ENCODE measurements at places on chromosomes 7 and 10.

DNA sequence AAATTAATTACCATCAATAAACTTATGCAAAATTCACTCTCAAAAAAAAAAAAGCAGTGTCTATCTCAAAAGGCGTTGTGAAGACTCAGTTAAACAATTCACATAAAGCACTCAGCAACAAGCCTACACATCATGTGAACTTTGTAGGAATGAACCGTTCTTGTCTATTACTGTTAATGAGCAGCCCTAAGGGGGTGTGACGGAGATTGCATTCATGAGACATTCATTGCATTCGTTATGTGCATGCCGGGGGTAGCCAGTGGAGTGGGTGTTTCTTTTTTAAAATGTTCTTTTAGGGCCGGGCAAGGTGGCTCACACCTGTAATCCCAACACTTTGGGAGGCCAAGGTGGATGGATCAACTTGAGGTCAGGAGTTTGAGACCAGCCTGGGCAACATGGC, 193.0 kb downstream of the PRPF18 start:
- no peak for DNase-seq

- DNase-seq: no peak
Observed at GRCh38 chr10:102652170-102652916, 8.1 kb downstream of the TRIM8 start.

GRCh38 chr7:25855854-25856782, 295.9 kb upstream of the NFE2L3 start:
- no peak for DNase-seq

GRCh38 chr7:16211402-16211925, 209.9 kb downstream of the CRPPA start:
- DNase-seq: no peak

DNA sequence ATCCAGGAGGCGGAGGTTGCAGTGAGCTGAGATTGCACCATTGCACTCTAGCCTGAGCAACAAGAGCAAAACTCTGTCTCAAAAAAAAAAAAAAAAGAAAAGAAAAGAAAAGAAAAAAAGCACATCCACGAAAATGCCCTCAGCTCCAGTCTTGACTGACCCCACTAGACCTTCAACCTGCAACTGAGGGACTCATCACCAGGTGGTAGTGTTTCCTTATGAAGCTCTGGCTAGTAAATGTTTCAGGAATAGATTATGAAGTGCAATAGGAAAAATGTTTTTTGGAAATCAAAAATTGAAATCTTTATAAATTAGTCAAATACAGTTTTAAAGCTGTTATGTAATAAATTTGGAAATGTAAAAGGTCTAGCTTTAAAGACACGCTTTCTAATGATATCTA, 22.4 kb downstream of the TLL2 start:
- no peak for DNase-seq

Measured in stimulated activated CD4-positive, alpha-beta T cell treated with anti-CD3 and anti-CD28 coated beads, Interleukin-15, amount 100 ng/mL, for 48 hours (primary cell).